ENCODE measurements at places on chromosomes 3 and 15.

GRCh38 chr3:127019449-127019848, 36.5 kb downstream of the PLXNA1 start:
- no peak for DNase-seq

DNA sequence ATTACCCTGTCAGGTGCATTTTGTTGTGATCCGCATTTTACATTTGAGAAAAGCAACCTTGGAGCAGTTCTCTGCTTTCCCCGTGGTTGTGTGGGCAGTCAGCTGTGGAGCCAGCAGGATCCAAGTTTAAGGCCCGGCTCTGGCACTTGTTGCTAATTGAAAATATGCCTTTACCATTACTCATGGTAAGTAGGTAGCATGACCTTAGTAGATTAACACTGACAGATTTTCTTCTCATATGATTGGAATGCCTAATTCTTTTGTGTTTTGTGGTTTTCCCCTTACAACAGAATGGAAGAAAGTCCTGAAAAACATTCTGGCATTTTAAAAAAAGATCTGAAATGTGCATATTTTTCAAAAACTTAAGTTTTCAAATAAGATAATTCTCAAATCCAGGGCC, 246.5 kb upstream of the LRRN1 start:
- DNase-seq, result no peak

- no peak for DNase-seq
Measured at GRCh38 chr3:138675393-138675792, 66.8 kb downstream of the FAIM start.

DNA sequence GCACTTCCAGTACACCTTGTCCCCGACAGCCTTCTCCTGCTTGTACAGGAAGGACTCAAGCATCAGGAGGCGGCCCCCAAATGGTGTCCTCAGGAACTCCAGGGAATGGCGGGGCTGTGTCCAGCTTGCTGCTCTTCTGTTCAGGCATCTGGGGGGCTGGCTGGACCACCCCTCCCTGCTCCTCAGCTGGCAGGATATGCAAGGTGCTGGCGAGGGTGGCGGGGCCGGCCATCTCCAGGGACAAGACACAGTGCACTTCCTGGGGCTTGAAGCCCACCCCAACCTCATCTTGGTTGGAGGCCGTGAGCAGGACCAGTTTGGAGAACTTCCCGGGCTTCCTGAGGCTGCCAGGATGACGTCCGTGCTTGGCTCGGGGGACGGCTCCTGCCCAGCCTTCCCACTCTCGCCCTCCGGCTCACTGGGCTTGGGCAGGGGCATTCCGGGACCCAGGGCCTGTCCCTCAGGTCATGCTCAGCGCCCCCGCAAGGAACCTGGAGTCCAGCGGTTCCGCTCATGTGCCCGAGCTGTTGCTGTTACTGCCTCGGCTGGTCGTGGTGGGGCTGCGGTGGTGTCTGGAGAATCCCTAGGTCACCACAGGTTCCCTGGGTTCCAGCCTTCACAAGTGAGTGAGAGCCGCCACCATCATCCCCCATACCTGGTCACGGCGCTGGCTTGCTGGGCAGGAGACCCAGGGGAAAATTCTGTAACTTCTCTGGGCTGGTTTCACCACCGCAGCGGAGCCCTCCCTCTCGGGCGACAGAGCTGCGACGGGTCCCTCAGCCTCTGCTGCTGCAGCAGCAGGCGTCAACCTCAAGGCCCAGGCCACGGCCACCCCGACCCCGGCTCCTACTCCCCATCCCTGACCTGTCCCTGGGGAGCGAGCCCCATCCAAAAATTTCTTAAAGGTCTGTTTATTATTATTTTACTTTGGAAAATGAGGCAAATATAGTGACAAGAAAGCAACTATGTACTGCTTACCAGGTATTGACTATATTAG, 82.8 kb upstream of the FXR1 start:
- no peak for DNase-seq

GRCh38 chr3:184381261-184382224, 1.7 kb downstream of the CHRD start:
- peak; percentile 55 for DNase-seq

GRCh38 chr3:99818818-99819217, 1.2 kb downstream of the CMSS1 start:
- DNase-seq, result no peak

Measured in inflammatory macrophage treated with lipopolysaccharide for 1 hour (primary cell).